Neural crest cell (in vitro differentiated cells): ENCODE measurements at places on chromosomes 4 and X. TPM values are rescaled to one million over a fixed set of nuclear protein-coding genes. Genes with fewer than 3 reads are reported as not detected.

GRCh38 chr4:66465111-66465510 is 794.8 kb upstream of the EPHA5 start:
- H3K4me3 ChIP-seq = no peak overlapping the region
- DNase-seq = no peak
- H3K4me1 ChIP-seq = no peaks in the 10 kb centered on the region
- H3K36me3 ChIP-seq = no peaks in the 10 kb centered on the region

GRCh38 chr4:140156529-140157171 is 2.7 kb upstream of the MAML3 start:
- no peak overlapping the region for H3K27ac ChIP-seq
- no peaks in the 10 kb centered on the region for H3K36me3 ChIP-seq
- peak overlapping the region; percentile 16 for H3K4me3 ChIP-seq
- H3K27me3 ChIP-seq = no peaks in the 10 kb centered on the region
- DNase-seq = no peak

GRCh38 chr4:152364383-152364782 is 171.5 kb downstream of the FBXW7 start:
- H3K4me3 ChIP-seq = no peak overlapping the region
- peaks cover 8% of the 10 kb centered on the region for H3K4me1 ChIP-seq
- H3K27me3 ChIP-seq = no peaks in the 10 kb centered on the region
- no peak for DNase-seq
- peaks cover 8% of the 10 kb centered on the region for H3K36me3 ChIP-seq

- H3K4me3 ChIP-seq = no peak overlapping the region
- peaks cover 55% of the 10 kb centered on the region for H3K4me1 ChIP-seq
- peaks cover 3% of the 10 kb centered on the region for H3K36me3 ChIP-seq
- no peaks in the 10 kb centered on the region for H3K27me3 ChIP-seq
- DNase-seq = no peak
- H3K27ac ChIP-seq = no peak overlapping the region
Observed at GRCh38 chr4:140090215-140090731, 63.7 kb downstream of the MAML3 start.

GALNTL6 gene
- total RNA-seq = 0.07 TPM in 1 of 2 replicates, not detected in the other

DNA sequence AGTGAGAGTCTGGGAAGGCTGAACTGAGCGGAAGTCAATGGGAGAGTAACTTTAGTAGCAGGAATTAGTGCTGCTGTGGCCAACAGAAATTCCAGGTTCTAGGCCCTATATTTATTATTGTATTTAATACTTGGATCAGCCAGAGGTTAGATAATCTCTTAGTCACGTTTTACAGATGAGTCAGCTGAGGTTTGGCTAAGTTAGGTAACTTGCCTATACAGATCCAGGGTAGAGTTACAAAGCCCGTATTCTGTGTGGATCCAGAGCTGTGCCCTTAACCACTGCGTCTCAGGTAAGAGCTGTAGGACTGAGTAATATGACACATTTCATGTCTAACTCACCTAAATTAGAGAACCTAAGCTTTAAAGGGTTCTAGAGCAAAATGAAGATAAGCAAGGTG is 20.5 kb downstream of the PSMD10 start:
- no peaks in the 10 kb centered on the region for H3K4me1 ChIP-seq
- no peak overlapping the region for H3K4me3 ChIP-seq
- H3K27me3 ChIP-seq = peaks cover 46% of the 10 kb centered on the region
- DNase-seq = no peak

DNA sequence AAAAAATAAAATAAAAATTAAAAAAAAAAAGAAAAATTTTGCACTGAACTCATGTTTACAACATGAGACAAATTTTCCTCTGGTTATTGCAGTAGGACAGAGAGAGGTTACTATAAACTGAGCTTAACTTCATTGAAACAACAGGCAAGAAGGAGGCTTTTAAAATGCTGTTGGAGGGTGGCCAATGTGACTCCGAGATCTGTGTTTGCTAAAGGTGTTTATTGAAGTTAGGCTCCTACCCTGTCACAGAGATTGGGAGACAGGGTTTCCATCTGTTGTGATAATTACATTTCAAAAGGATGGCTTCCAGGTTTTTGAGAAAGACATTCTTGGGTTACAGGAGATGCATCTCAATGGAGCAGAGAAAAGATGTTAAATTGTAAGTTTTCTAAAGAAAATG is 370.5 kb upstream of the HS3ST1 start:
- H3K4me3 ChIP-seq = no peak overlapping the region
- DNase-seq = no peak
- no peaks in the 10 kb centered on the region for H3K27me3 ChIP-seq

DNA sequence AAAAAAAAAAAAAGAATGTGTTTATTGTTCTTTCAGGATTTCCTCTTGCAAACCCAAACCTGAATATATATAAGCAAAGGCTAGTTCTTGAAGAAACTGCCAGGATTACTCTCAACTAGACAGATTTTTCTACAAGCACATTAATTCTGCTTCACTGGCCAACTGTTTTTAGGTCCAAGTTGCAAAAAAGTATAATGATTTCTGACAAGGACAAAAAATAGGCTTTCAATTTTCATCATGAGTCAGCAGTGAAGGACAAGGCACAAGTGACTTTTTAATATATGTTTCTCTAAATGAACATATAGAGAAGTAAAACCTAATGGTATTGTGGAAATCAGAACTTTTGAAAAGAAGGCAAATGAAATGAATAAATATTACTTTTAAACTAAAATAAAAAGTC is 73.7 kb downstream of the ELOVL6 start:
- no peak overlapping the region for H3K4me3 ChIP-seq
- H3K27me3 ChIP-seq = no peaks in the 10 kb centered on the region
- H3K36me3 ChIP-seq = peaks cover 19% of the 10 kb centered on the region
- no peak overlapping the region for H3K27ac ChIP-seq
- peaks cover 9% of the 10 kb centered on the region for H3K4me1 ChIP-seq
- DNase-seq = no peak

MAGEA11 gene
- total RNA-seq = not detected in 2 replicates

GRCh38 chr4:174255786-174256185 is 27.7 kb downstream of the FBXO8 start:
- H3K27ac ChIP-seq = no peak overlapping the region
- DNase-seq = no peak
- H3K4me1 ChIP-seq = no peaks in the 10 kb centered on the region
- no peak overlapping the region for H3K4me3 ChIP-seq

DNA sequence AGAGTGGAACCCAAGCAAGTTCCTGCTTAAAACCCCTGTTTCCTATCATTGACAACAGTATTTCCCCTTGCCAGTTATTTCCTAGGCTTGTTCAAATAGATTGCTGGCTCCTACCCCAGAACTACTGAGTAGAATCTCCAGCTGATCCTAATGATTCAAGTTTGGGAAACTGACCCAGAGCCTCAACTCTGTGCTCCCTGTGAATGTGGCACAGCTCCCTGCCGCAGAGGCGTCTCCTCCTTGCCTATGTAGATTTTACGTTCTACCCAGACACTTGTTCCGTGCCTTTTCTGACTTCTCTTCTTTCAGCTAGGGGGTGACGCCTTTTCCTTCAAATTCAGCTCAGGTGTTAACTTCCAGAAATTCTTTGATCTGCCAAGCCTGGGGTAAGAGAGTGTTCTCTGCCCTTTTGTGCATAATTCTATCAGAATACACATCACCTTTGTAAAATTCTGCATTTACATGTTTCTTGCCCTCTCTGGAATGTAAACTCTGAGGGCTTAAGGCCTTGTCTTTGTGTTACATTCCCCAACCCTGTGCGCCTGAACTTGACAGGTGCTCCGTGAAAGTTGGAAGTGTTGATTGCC is 4.4 kb downstream of the LSM6 start:
- DNase-seq = no peak
- H3K4me3 ChIP-seq = no peak overlapping the region
- no peak overlapping the region for H3K27ac ChIP-seq
- no peaks in the 10 kb centered on the region for H3K36me3 ChIP-seq
- peaks cover 25% of the 10 kb centered on the region for H3K4me1 ChIP-seq

DNA sequence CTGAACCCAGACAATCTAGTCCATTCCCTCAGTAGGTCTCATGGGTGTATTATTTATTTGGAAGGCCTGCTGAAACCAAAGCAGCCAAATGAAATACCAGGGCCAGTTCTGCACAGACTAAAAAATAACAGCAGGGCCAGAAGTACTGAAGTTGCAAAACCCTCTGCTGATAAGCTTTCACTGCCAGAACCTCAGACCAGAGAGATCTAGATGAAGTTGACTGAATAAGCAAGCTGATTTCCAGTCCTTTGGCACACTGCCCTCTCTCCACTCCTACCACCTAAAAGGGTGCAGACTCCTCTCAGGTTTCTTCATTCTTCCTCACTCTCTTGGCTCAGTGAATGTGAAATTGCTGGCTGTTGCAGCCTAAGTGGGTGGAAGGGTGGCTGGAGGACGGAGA is 276.7 kb upstream of the KLF3 start:
- H3K4me3 ChIP-seq = no peak overlapping the region
- no peak for DNase-seq
- peaks cover 11% of the 10 kb centered on the region for H3K36me3 ChIP-seq
- H3K27me3 ChIP-seq = no peaks in the 10 kb centered on the region
- no peak overlapping the region for H3K27ac ChIP-seq
- H3K4me1 ChIP-seq = peaks cover 23% of the 10 kb centered on the region

DNA sequence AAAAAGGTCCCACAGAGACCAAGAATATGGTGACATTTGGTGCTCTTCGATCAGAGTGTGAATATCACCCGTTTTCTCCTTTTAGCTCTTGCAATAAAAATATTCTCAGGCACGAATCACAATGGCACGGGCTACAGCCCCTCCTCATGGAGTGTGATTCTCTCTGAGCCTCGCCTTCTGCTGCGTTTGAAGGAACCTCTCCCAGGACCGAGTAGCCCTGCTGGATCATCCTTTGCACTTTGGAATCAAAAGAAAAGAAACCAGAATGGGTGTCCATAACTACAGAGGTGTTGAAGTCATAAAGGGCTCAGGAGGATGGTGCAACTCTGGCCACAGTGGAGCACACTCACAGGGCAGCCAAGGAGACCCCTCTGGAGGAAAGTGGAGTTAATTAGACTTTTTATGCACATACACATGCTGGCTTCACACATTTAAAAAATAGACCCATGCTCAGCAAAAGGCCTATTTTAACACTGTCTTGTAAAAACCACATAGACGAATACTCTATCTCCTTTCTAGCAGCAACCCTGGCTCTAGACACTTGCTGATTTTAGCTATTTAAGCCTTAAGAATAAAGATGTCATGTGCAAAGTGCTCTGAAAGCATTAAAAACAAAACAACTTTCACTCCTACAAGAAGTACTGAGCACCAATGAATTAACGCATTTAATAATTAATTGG is 19.1 kb downstream of the MAML3 start:
- H3K4me1 ChIP-seq = peaks cover 30% of the 10 kb centered on the region
- H3K27me3 ChIP-seq = no peaks in the 10 kb centered on the region
- H3K36me3 ChIP-seq = peaks cover 11% of the 10 kb centered on the region
- no peak overlapping the region for H3K27ac ChIP-seq

CENPE gene
- 59.7 and 70.0 TPM in 2 replicates for total RNA-seq

CHRDL1 gene
- total RNA-seq = 14.3 and 15.7 TPM in 2 replicates

CUL4B gene
- 46.7 and 52.2 TPM in 2 replicates for total RNA-seq

- DNase-seq = no peak
- no peak overlapping the region for H3K4me3 ChIP-seq
- H3K4me1 ChIP-seq = no peaks in the 10 kb centered on the region
- H3K27ac ChIP-seq = no peak overlapping the region
- no peaks in the 10 kb centered on the region for H3K36me3 ChIP-seq
Observed at GRCh38 chrX:44451056-44451455, 91.6 kb downstream of the FUNDC1 start.

MBNL3 gene
- 21.0 and 21.8 TPM in 2 replicates for total RNA-seq

DNA sequence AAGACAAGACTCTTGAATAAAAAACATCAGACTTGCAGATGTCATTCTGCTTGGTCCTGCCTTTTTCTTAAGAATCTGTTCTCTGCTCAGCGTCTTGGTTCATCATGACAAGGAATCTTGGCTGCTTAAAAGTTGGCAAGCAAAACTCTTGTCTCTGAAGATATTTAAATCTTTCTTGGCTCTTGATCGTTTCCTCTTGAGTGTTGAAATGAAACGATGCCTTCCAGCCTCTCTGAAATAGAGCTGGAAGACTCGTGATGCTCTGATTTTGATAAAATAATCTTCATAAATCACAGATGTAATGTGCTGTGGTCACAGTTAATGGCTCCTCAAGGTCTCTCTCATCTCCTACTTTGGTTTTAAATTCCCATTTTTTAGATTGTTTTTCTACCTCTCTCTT is 39.9 kb upstream of the TMEM192 start:
- no peaks in the 10 kb centered on the region for H3K27me3 ChIP-seq
- DNase-seq = no peak
- H3K4me3 ChIP-seq = no peak overlapping the region

DNA sequence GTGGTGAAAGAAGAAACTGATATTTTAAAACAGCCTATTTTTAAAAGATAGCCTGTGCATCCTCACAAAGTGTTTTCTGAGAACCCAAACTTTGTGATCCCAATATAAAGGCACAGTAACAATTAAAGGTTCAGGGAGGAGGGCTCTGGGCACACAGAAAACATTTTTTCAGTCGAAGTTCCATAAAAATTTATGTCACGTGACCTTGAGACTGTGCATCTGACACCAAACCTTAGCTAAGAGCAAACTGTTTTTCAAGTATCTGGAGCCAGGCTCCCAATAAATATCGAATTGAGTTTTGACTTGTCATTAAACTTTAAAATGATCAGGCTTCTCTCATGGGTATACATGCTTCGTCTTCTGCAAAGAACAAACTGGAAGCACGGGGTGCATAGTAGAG is 177.9 kb downstream of the BEND2 start:
- H3K36me3 ChIP-seq = no peaks in the 10 kb centered on the region
- H3K27me3 ChIP-seq = no peaks in the 10 kb centered on the region
- no peak overlapping the region for H3K4me3 ChIP-seq
- DNase-seq = no peak
- no peaks in the 10 kb centered on the region for H3K4me1 ChIP-seq
- H3K27ac ChIP-seq = no peak overlapping the region

GRCh38 chrX:153646620-153647373 is at the start of gene DUSP9:
TSS of gene DUSP9 (plus strand) at chrX:153647203. CDS start at chrX:153647954, 751 bp downstream.
- H3K4me1 ChIP-seq = peaks cover 8% of the 10 kb centered on the region
- peaks cover 4% of the 10 kb centered on the region for H3K36me3 ChIP-seq
- H3K27ac ChIP-seq = no peak within 1 kb of the TSS
- H3K27me3 ChIP-seq = peaks cover 49% of the 10 kb centered on the region
- no peak within 1 kb of the TSS for H3K4me3 ChIP-seq

DNA sequence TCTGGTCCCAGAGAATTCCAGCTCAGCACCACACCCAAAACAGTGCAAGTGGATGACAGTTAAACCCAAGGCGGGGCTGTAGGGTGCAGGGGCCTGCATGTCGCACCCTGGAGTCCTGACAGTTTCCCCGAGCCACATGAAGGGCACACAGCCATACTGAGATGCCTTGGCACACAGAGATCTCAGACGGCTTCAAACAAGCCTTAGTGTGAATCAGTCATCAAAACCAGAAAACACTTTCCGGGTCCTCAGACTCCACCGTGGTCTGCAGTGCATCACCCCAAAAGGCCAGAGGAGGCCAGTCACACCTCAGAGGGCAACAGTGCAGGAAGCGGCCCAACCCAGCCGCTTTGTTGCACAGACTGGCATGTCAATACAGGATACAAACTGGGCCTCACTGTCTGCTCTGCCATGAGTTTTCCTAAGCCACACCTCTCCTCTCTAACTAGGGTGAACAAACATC is 64.6 kb upstream of the ENPP6 start:
- no peaks in the 10 kb centered on the region for H3K27me3 ChIP-seq
- no peak overlapping the region for H3K4me3 ChIP-seq
- H3K36me3 ChIP-seq = peaks cover 4% of the 10 kb centered on the region
- H3K4me1 ChIP-seq = peaks cover 25% of the 10 kb centered on the region
- DNase-seq = no peak
